ENCODE measurements at places on chromosomes 6 and 20.
A peak's percentile ranks its signal among the peaks of the same experiment; 100 is the strongest.

DNA sequence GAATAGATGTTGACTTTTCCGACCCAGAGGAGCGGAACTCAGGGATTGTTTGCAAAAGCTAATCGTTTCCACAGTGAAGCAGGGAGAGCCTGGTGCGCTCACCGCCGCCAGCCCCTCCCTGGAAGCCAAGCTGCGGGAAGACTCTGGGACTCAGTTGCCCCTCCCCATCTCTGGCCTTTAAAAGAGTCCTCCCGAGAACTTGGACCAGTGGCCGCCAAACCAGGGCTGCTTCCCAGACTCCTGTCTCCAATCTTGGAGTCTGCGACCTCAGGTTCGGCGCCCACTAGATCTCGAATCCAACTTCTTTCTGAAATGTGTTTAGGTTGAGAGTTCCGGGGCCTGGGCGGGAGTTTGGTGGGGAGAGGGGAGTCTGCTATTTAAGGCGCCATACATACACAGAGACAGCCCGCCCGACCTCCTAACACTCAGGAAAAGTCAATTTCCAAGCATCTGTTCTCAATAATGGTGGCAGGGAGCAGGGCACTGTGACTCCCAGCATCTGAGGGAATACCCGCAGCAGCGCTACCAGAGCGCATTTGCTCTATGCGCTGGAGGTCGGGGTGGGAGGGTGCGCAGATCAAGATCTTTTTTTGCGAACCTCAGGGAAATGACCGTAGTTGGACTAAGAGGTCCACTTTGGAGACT, 800 bp upstream of the GRIK2 start:
- DNase-seq = peak; percentile 9

DNA sequence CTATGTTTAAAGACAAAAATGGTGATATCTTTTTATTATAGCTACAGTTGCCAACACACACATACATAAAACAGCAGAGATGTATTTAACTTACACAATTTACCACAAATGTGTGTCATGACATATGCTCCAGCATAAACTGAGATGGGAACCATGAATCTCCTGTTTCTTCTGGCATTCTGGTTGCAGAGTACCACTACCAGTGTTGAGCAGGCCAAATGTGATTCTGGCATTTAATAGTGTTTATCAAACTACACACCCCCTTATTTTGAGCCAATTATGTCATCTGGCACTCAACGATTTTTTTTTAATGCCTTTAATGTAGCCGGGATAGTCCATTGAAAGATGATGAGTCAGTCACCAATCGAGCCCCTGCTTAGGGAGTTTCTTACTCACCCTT, 59.0 kb upstream of the TPD52L1 start:
- no peak for DNase-seq

GRCh38 chr6:26233649-26234420, 131.2 kb upstream of the BTN3A2 start:
- peak; percentile 40 for DNase-seq

- no peak for DNase-seq
Measured at GRCh38 chr6:2875359-2876191, 27.5 kb downstream of the SERPINB9 start.

- peak; percentile 18 for DNase-seq
Measured at GRCh38 chr20:9912858-9913434, 74.1 kb upstream of the PAK5 start.

- DNase-seq = no peak
Measured at GRCh38 chr6:89385846-89386245, 26.2 kb downstream of the RRAGD start.

All from kidney glomerular epithelial cell (primary cell).